Smooth muscle cell of the brain vasculature (primary cell): ENCODE measurements at places on chromosomes 5 and 9.

DNA sequence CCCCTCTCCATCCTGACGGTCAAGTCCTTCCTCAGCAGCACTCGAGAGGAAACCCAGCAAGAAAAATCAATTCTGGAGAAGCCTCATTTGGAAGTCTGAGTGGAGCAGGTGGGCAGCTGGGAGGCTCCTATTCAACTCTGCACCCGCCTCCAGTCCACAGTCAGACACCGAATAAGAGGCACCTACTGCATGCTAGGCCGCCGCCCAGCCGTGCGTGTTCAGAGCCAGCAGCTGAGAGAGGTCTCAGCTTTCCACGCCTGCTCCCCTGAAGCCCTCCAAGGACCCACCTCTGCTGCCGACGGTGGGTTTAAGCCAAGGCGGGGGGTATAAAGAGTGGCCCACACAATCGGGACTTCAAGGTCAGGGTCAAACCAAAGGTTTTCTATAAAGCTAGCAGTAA lies 41.9 kb downstream of the VAV2 start:
- DNase-seq: no peak

DNA sequence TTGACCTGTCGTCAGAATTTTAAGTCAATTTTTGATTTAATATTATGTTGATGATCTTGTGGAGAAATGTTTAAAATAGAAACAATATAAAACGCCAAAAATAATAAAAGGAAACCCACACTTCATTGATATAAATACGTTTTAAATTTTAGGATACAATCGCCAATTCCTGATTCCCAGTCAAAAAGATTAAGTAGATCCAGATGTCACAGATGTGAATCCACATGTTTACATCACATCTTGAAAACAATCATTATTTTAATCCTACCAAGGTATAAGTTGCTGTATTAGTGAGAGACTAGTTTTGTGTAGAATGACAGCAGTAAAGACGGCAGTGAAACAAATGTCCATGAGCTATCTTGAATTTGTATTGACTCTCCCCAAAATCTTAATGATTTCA lies 4.9 kb downstream of the TAS2R1 start:
- DNase-seq: no peak

- DNase-seq: no peak
Measured at GRCh38 chr9:91773156-91773555, 176.9 kb downstream of the ROR2 start.

- no peak for DNase-seq
Measured at GRCh38 chr5:181043285-181044092, 3.4 kb downstream of the BTNL9 start.

GRCh38 chr5:17714186-17714585 lies 79.9 kb downstream of the TAF11L14 start:
- no peak for DNase-seq

DNA sequence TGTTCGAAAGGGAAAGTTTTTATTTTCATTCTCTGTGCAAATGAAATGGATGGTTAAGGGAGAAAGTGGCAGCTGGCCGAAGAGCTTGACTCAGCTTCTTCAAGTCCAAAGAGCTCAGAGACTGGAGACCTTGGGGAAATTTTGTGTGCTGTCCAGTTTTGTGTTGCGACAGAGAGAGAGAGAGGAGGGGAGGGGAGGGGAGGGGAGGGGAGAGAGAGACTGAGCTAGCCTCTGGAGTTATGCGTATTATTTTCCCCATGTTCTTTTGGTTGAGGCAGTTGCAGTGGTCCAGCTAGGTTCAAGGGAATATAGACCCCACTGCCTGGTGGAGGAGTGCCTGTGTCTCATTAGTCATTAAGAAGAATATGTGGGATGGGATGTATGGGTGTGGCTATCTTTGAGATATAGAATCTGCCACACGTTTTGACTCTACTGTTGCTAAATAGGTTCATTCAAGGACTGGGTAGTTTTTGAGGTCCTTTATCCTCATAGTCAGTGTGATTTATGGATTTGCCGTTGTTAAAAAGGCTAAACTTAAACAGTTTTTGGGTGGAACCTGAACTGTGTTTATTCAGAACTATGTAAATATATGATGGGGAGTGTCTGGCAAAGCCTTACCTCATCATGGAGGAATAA lies 69.7 kb downstream of the ARHGAP26 start:
- DNase-seq: no peak

- no peak for DNase-seq
Measured at GRCh38 chr5:104050436-104050835, 487.8 kb upstream of the NUDT12 start.

- DNase-seq: peak; percentile 47
Measured at GRCh38 chr9:70080481-70081119, 37.0 kb downstream of the MAMDC2 start.

GRCh38 chr5:103021314-103021713 lies 98.6 kb downstream of the GIN1 start:
- DNase-seq: no peak

GRCh38 chr5:155091768-155092717 lies 78.5 kb downstream of the KIF4B start:
- no peak for DNase-seq

DNA sequence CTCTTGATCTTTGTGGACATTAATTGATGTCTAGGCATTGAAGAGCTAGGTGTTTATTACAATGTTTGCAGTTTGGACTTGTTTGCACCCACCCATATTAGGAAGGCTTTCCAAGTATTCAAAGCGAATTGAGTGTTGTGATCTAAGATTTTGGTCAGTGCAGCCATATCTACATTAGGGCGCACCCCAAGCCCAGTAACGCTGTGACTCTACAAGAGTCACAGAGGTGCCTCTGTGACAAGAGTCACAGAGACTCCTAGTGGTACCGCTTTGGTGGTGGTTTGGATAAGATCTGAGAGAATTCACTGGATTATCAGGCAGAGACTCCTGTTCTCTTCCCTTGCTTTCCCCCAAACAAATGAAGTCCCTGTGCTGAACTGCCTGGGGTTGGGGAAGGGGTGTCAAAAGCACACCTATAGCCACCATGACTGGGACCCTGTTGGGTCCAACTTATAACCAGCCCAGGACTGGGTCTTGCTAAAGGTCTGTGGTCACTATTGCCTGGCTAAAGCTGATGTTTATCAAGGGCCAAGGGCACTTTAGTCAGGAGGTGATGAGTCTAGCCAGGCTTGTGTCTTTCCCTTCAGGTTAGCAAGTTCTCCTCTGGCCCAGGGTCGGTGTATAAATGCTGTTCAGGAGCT lies 114.1 kb upstream of the RIOK2 start:
- peak; percentile 1 for DNase-seq

DNA sequence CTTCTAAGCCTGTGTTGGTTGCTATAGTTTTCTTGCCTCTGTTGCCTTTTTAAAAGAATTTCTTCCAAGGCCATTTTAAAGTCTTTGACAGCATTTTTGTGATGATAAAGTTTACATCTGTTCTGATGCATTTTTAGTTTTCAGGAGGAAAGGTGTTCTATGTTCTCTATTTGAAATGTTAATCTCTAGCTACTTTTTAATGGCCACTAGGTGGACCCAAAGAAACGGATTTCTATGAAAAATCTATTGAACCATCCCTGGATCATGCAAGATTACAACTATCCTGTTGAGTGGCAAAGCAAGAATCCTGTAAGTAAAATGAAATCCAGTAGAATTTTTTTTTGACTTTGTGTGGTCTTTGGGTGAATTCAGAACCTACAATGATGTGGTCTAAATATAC lies 60.2 kb downstream of the MELK start:
- DNase-seq: no peak

GRCh38 chr5:28499766-28500290 lies 1461.4 kb upstream of the CDH9 start:
- DNase-seq: no peak

GRCh38 chr9:113548221-113549041 lies 84.9 kb downstream of the RGS3 start:
- no peak for DNase-seq

DNA sequence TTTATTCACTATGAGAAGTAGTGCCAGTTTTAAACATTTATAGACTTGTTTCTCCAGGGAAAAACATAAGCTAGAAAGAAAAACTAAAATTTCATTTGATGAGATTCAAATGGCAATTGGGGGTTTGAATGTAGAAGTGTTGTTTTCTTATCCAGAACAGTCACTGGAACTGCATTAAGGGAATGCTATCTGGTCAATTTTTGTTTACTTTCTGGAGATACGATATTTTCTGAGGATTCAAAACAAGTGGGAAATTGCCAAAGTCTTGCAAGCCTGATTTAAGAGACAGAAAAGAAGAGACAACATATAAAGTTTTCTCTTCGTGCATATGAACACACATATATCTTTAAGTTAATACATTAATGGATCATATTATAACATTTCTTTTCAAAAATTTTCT lies 118.4 kb downstream of the NXNL2 start:
- DNase-seq: no peak

GRCh38 chr5:17438027-17438426 lies 60.0 kb upstream of the TAF11L2 start:
- DNase-seq: no peak

- DNase-seq: no peak
Measured at GRCh38 chr5:55226934-55227663, at the start of gene MCIDAS. TSS of gene MCIDAS (minus strand) at chr5:55227315. CDS start at chr5:55227138, 177 bp downstream.

GRCh38 chr5:98175474-98175873 lies 598.0 kb upstream of the RGMB start:
- DNase-seq: no peak

DNA sequence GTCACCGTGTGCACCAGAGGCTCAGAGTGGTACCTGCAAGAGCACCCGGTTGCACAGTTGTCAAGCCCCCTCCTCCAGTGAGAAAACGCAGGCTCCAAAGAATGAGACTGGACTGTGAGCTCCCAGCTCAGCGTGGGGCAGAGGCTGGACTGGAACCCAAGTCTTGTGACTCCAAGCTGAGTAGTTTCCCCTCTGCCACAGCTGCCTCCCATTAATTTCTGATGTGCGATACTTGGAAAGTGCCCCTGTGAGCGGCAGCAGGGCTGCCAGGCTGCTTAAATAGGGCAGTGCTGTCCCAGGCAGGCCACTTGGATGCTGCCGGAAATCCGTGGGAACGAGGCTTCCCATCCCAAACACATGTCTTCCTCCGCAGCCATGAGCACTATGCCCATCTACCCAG lies 62.2 kb upstream of the ANGPTL2 start:
- no peak for DNase-seq

GRCh38 chr5:40572937-40573336 lies 106.8 kb upstream of the PTGER4 start:
- DNase-seq: peak; percentile 58

DNA sequence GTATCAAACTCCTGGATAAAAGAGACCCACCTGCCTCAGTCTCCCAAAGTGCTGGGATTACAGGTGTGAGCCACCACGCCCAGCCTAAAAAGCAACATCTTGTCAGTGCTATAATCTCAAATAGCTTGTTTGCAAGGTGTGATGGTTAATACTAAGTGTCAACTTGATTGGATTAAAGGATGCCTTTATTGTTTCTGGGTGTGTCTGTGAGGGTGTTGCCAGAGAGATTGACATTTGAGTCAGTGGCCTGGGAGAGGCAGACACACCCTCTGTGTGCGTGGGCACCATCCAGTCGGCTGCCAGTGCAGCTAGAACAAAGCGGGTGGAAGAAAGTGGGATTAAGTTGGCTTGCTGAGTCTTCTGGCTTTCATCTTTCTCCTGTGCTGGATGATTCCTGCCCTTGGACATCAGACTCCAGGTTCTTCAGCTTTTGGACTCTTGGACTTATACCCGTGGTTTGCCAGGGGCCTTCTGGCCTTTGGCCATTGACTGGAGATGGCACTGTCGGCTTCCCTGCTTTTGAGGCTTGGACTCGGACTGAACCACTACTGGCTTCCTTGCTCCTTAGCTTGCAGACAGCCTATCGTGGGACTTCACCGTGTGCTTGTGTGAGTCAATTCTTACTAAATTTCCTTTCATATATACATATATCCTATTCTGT lies 28.1 kb downstream of the TARS1 start:
- DNase-seq: no peak

DNA sequence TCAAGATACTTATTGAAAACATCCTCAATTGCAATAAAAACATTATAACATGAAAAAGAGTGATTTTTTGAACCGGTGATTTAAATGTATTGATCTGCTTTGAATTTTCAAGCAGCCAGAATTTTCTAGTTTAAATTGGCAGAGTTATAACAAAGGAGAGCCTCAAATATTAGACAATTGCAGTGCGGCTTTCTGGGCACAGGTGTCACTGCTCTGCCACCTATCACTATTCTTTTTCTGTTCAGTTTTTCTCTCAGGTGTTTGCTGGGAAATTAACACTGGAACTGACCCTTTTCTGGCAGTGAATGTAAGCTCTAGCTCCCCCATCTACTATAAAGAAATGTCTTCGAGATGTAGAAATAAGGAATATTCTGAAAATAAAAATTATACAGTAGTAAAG lies 23.0 kb downstream of the ZBED3 start:
- no peak for DNase-seq

- DNase-seq: no peak
Measured at GRCh38 chr9:69314547-69314946, 10.5 kb upstream of the ENTREP1 start.

- DNase-seq: no peak
Measured at GRCh38 chr9:115674091-115674490, 479.5 kb upstream of the PAPPA start.

DNA sequence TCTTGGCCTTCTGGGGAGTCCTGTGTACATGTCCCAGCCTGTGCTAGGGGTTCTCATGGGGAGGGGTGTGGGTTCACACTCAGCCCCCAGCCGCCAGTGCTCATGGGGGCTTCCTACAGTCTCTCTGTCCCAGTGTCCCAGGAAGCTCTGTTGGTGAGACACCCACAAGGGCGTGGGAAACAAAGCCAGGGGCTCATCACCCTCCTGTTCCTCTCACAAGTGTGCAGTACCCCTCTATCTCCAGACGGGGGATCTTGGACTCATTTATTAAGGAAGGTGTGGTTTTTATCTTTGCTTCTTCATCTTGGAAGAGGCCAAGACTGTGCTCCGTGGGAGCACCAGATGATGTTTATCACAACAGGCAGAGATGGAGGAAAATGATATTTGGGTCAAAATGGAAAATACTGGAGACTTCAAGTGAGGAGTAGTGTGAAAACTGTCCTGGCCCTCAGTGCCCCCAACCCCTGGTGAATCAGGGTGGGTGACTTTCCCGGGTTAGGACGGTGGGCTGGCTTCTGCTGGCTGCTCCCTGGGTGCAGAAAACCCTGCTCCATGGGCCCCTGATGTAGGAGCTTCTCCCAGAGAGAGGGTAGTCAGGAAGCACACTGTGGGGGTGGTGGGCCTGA lies 15.2 kb downstream of the TMEM171 start:
- DNase-seq: no peak

- DNase-seq: no peak
Measured at GRCh38 chr5:92979716-92980115, 601.3 kb downstream of the NR2F1-AS1 start.

GRCh38 chr9:99753436-99753835 lies 68.2 kb upstream of the NR4A3 start:
- no peak for DNase-seq

- DNase-seq: no peak
Measured at GRCh38 chr9:110669433-110669832, 842 bp downstream of the MUSK start.

- no peak for DNase-seq
Measured at GRCh38 chr9:76634356-76635054, 129.7 kb upstream of the PCA3 start.
